Jurkat, Clone E6-1 (cell line): ENCODE measurements at places on chromosomes 13 and 19.

- DNase-seq, result no peak
Measured at GRCh38 chr19:29837448-29837981, 25.7 kb downstream of the CCNE1 start.

DNA sequence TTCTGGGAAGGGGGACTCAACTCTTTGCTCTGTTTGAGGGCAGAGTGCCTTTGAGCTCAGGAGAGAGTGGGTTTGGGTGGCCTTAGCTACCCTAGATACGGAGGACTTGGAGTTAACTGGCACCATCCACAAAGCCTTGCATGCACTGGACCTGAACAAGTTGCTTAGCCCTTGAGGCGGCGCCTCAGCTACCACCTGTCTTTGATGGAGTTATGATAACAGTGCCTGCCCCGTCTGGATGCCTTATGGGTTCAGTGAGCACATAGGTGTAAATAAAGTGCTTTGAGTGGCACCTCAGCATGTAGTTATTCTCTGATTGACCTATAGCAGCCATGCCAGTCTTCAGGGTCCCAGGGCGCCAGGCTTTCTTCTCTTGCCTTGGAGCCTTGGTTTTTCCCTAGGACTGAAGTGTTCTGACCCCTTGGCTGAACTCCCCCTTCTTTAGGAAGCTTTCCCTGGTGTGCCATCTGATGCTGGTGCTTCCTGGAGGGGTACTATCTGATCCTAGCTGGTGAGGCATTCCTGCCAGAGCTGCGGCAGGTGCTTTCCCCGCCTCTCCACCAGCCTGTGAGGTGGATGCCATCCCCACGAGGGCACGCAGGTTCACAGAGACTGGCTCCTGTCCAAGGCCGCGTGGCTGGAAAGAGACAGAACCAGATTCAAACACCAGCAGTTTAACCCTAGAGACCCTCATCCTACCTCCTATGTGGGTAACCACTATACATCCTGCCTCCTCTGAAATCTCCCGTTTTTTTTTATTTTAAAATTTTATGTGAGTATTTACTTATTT, 5.8 kb downstream of the BCKDHA start:
- DNase-seq, result no peak

- no peak for DNase-seq
Measured at GRCh38 chr13:110353339-110353977, 46.4 kb downstream of the COL4A2 start.

DNA sequence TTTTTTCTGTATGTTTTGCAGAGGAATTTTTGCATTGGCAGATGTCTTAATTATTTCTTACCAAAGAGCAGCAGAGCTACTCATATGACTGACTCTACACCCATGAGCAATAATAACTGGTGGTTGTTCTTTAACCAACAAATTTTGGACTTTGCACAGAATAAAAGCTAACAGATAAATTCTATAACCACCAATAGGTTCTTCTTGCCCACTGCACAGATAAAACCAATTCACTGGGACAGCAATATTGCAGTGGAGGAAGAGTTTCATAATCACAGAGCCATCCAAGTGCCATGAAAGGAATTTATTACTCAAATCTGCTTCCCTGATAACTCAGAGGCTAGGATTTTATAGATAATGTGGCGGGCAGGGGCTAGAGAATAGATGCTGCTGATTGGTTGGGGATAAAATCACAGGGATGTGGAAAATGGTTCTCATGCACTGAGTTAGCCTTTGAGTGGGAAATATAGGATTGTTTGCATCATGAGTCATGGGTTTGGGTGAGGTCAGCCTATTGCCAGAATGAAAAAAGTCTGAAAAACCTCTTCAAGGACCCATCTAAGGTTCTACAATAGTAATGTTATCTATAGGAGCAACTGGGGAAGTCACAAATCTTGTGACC, 104.3 kb upstream of the PCDH17 start:
- no peak for DNase-seq

DNA sequence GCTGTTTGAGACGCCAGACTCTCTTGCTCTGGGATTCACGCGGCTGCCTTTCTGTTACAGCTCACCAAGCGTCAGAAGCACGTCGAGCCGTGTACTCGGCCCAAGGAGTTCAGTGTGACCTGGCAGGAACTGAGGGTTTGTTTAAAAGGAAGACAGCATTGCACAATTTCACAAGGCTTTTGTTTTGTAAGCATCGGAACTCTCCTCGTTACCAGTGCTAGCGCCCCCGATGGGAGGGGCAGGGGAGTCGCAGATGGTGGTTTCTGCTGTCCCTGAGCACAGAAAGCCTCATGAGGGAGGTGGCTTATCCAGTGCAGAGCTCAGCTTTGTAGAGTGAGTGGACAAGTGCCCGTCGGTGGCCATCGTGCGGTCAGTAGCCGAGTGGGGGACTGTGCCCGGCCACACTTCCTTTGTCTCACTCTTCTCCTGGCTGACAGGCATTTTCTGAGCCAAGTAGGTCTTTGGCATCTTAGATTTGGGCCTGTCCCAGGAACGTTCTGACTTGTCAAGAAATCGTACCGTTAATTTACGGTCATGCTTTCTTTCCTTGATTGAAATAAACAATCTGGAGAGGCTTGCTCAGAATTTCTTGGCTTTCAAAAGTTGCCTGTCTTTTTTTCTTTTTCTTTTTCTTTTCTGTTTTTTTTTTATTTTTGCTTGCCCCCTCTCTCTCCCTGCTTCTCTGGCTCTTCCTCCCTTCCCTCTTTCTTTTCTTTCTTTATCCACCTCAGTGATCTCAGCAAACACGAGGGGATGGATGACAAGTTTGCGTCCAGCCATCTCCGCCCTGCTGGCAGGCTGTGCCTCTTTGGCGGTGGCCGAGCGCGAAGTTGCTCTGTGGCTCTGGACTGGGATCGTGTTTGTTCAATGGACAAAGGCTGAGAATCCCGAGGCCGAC, 7.7 kb downstream of the KDM4B start:
- no peak for DNase-seq
